Right renal pelvis (tissue), 4 donors: ENCODE measurements at places on chromosomes 7 and 10.

GRCh38 chr7:57505176-57505575 lies 55.2 kb downstream of the ZNF716 start:
- DNase-seq = no peak

- DNase-seq = no peak
These were observed 107.5 kb downstream of the MTPAP start for GRCh38 chr10:30241422-30242110.

- DNase-seq = no peak
These were observed 114.8 kb downstream of the TSPAN12 start for GRCh38 chr7:120743128-120743527.

GRCh38 chr10:18087355-18087754 lies 52.9 kb upstream of the CACNB2 start:
- no peak for DNase-seq

DNA sequence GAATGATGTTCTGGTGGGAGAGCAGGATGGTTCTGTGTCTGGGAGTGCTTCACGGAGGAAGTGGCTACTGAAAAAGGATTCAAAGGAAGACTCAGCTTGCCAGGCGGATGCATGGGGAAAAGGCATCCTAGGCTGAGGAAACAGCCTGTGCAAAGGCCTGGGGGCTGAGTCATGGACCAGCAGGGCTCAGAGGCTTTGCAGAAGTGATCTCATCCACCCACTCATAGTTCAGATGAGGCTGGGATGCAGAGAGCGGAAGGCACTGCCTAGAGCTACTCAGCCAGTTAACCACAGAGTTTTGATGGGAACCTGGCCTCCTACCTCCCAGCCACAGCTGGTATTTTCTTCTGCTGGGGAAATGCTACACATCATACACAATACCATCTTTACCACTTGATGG lies 15.8 kb upstream of the ADAMTS14 start:
- DNase-seq = no peak

DNA sequence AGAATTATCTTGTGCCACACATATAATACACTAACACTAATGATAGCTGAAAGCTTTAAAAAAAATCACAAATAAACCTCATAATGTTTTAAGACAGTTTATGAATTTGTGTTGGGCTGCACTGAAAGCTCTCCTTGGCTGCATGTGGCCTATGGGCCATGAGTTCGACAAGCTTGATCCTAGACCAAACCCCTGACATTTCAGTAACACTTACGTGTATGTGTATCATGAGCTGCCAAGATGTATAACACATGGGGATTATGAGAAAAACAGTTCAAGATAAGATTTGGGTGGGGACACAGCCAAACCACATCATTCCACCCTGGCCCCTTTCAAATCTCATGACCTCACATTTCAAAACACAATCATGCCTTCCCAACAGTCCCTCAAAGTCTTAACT lies 823.8 kb downstream of the PCDH15 start:
- no peak for DNase-seq
